ENCODE measurements at places on chromosomes 5 and 9. TPM values are rescaled to one million over a fixed set of nuclear protein-coding genes. Genes with fewer than 3 reads are reported as not detected.

The SOX30 gene
- not detected for total RNA-seq

The SYK gene
- 34.4 TPM for total RNA-seq

DNA sequence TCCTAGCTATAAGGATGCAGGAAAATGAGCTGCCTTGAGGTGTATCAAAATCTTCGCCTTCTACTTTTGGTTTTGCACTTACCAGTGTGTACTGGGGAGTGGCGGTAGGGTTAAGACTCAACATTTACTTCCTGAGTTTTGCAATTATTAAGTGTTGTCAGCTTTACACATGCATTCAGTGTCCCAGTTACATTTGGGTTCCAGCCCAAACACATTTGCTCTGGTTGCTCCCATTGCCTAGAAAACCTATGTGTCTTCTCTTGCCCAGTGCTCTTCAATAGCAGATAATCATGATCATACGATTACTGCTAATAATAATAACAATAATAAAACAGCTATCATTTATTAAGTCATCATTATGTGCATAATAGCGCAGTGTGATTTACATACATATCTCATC lies 241.5 kb upstream of the PAPPA start:
- DNase-seq: no peak

The FAM81B gene
- total RNA-seq: not detected

GRCh38 chr5:143594902-143595818 lies 191.7 kb upstream of the NR3C1 start:
- DNase-seq: no peak

The TMEM252 gene
- total RNA-seq: not detected

The SLC45A2 gene
- total RNA-seq: not detected

The SPATA31D4 gene
- not detected for total RNA-seq

The DIMT1 gene
- 2.2 TPM for total RNA-seq

The SHOC1 gene
- not detected for total RNA-seq

DNA sequence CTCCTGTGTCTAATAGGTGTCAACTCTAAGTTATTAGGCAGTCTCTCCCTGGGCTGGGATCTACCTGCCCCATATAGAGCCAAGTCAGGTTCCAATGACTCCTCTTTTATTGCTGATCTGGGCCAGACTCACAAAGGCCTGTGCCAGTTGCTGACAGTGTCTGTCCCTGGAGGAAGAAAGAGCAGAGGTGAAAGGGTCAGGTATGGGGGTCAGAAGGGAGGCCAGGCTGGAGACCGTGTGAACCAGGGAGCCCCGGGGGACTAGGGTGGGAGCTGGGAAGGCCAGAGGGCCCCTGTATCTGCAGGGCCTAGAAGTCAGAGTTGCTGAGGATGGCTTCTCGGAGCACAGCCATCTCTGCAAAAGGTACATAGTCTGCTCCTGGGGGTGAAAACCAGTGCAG lies 3.5 kb upstream of the HINT2 start:
- no peak for DNase-seq

- DNase-seq: peak; percentile 54
These were observed 367.2 kb downstream of the OSTF1 start for GRCh38 chr9:75455444-75455921.

The SPINK1 gene
- total RNA-seq: 2.9 TPM

GRCh38 chr9:94870465-94870792 lies 143.9 kb downstream of the AOPEP start:
- DNase-seq: no peak

DNA sequence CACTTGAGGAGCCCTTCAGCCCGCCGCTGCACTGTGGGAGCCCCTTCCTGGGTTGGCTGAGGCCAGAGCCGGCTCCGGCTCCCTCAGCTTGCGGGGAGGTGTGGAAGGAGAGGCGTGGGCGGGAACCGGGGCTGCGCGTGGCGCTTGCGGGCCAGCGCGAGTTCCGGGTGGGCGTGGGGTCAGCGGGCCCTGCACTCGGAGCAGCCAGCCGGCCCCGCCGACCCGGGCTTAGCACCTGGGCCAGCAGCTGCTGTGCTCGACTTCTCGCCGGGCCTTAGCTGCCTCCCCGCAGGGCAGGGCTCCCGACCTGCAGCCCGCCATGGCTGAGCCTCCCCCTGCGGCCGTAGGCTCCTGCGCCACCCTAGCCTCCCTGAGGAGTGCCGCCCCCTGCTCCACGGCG lies 6.2 kb upstream of the SHB start:
- DNase-seq: no peak

GRCh38 chr9:130200038-130200849 lies 28.0 kb downstream of the NCS1 start:
- DNase-seq: no peak

Data from stomach (tissue), 19 donors.